Stimulated activated CD8-positive, alpha-beta memory T cell treated with anti-CD3 and anti-CD28 coated beads, Interleukin-7, amount 100 ng/mL, for 48 hours (primary cell): ENCODE measurements at places on chromosomes 1 and 21.

- DNase-seq, result no peak
These were observed 40.1 kb downstream of the CD2 start for GRCh38 chr1:116794371-116794770.

DNA sequence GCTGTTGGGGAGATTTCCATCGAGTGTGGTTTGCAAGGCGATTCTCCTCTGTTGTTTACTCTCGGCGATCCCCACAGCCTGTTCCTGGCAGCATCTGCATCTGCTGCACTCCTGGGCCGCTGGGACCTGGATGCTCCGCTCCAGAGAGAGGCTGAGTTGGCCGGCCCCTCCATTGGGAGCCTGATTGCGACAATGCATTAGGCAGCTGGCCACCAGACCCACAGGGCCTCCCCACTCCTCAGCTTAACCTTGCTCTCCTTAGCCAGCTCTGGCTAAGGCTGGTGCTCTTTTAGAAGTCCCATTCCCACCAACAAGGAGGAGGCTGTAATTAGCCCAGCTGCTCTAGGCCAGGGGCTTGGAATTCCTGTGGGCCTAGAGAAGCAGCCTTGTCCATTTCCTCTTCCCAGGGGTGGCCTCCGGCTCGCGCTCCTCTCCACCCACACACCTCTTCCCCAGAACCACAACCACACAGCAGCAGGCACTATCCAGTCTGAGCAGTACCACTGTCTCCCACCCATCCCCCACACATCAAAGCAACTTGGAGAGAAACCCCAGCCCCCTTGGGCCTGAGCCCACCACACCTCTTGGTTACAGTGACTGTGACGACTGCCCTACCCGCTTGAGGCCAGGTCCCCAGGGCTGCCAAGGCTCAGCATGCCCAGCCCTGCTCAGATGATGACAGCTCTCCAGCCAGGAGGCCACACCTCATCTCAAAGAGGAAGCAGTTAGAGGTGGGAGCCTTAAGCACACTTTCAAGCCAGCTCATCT, 193.8 kb upstream of the EDN2 start:
- DNase-seq, result no peak

DNA sequence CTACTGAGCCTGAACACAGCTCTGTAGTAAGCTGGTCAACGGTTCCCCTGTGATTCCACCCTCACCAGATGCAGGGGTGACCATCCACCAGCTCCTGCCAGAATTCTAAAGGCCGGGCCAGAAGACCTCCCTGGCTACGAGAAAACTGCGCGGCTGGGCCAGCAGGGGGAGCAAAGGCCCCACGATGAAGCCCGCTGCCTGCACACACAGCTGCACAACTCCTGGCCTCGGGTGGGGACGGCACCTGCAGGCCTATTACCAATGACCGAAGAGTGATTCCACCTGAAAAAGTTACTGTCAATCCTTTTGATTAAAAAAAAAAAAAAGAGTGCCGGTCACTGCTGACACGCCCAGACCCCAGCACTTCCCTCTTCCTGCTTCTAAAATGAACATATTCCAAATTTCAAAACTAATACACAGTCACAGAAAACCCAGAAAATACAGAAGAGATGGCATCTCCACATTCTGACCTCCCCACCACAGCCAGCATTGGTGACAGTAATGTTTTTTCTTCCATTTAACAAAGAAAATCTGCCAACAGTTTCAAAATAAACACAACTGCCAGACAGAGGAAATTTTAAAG, 49.8 kb upstream of the RIPK4 start:
- DNase-seq, result peak; percentile 26

DNA sequence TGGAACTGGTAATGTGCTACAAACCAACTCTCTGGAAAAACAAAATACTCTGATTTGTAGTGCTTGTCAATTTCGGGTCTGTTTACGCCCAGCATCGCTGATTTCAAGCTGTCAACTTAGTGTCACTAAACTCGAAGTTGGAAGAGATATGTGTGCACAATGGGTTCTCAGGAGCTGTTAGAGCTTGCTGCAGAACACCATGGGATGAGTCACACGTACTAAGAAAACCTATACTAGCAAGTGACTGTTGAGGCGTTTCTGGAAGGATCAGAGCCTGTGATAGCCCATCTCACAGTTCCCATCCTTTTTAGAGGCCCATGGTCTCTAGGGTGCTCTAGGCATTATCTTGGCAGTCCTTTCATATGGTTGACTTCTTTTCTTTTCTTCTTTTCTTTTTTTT, 14.3 kb downstream of the GMEB1 start:
- no peak for DNase-seq

GRCh38 chr1:166272851-166273250, 106.0 kb upstream of the FAM78B start:
- DNase-seq, result no peak

DNA sequence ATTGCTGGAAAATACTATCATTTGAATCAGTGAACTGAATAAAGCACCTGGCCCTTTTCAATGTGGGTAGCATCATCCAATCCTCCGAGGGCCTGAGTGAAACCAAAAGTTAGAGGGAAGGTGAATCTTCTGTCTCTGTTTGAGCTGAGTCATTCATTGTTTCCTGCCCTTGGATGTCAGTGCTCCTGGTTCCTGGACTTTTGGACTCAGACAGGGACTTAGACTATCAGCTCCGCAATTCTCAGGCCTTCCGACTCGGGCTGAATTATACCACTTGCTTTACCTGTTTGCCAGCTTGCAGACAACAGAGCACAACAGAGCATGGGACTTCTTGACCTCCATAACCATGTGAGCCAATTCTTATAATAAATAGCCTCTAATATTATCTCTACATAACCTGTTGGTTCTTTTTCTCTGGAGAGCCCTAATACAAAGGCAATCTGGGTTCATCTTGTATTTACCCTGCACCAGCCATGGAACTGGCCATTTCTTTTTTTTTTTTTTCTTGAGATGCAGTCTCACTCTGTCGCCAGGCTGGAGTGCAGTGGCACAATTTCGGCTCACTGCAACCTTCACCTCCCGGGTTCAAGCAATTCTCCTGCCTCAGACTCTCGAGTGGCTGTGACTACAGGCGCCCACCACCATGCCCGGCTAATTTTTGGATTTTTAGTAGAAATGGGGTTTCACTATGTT, 19.2 kb upstream of the VASH2 start:
- no peak for DNase-seq

GRCh38 chr1:11285883-11286734, 13.1 kb downstream of the UBIAD1 start:
- DNase-seq, result no peak

GRCh38 chr1:211336775-211337174, 10.1 kb downstream of the TRAF5 start:
- DNase-seq, result no peak

- DNase-seq, result no peak
These were observed 49.1 kb downstream of the GLIS1 start for GRCh38 chr1:53689736-53690326.

GRCh38 chr1:16191309-16191708, 21.1 kb downstream of the ARHGEF19 start:
- no peak for DNase-seq

DNA sequence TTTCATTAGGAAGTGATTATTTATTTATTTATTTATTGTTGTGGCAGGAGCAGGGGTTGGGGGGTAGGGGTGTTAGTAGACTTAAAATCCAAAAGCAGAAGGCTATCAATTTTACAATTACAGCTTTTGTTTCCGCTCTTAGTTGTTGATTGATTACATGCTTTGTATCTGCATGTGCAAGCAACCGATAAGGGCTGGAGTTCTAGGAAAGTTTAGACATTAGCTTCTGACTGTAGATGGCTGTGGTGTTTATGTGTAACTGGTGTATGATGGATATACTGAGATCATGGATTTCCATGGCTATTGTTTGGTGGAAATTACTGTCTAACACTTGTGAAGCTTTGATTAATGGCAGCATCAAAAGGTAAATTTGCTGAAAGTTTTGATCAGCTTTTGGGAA, 2.8 kb downstream of the ST6GALNAC5 start:
- DNase-seq, result no peak

DNA sequence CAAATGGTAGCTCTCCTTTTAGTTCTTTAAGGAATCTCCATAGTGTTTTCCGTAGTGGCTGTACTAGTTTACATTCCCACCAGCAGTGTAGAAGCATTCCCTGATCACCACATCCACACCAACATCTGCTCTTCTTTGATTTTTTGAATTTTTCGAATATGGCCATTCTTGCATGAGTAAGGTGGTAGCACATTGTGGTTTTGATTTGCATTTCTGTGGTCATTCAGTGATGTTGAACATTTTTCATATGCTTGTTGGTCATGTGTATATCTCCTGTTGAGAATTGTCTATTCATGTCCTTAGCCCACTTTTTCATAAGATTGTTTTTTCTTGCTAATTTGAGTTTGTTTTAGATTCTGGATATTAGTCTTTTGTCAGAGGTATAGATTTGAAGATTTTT, 84.6 kb upstream of the B3GALT2 start:
- no peak for DNase-seq
